ENCODE measurements at places on chromosomes 7 and 10.

DNA sequence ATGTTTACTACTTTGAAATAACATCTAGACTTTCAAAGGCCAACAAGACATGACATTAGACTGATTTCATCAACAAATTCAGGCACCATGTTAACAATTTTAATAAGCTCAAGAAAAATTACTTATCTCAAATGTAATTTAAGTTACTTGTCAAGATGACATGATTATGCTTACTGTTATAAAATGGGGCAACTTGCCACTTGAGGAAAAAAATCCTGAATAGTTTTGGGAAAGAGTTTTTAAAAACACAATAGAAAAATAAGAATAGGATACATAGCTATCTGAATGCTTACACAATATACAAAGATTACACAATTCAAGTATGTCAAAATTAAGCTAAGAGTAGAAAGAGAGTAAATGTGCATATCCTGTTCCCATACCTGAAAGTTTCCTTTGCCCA, 85.4 kb downstream of the RNF32 start:
- no peak for DNase-seq

GRCh38 chr10:49414496-49414895, 18.6 kb upstream of the DRGX start:
- DNase-seq, result no peak

DNA sequence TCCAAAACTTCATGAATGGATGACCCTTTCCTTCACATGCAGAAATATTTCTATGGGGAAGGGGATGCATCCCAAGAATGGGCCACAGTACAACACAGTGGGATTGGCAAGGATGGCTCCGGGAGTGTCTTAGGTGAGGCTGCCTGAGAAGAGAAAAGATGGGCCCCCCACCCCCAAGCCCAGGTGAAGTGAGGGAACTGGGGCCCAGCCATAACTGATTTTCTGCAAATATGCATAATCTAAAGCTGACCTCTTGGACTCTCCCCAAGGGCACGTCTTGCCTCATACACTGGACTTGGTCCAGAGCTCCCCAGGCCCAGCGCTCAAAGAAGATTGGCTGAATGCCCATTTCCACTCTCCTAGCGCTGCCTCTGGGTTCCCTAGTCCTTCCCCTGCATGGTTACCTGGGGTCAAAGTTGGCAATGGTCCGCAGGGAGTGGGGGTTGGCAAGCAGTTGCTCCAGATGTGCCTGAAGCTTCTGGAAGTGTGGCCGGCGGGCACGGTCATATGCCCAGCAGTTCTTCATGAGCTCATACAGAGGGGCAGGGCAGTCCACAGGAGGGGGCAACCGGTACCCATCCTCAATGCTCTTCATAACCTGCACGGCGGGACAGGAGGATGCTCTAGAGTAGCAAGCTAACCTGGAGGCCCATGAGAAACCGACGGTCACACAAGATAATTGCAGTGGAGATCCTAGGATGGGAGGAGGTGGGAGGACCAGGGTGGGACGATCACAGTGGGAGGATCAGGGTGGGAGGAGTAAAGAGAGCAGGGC, 12.3 kb downstream of the ZYX start:
- no peak for DNase-seq

- DNase-seq, result no peak
Observed at GRCh38 chr7:37642028-37642540, 41.5 kb upstream of the GPR141 start.

GRCh38 chr10:118950190-118950680, 79.3 kb upstream of the NANOS1 start:
- no peak for DNase-seq

DNA sequence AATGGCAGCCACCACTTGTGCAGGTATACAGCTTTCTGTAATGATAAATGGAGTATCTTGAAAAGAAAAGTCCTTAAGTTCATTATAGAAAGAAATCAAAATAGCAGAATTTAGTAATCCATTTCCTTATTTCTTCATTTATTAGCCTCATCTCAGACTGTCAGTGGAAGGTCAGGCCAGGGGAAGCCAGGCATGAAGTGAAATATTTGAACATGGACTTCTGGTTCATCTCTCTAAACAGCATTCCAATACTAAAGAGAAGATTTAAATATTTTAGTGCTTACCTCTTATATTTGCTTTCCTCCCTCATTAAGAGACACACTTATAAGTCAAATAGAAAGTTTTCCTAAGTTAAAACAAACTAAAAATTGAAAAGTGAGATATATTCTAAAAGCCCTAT, 26.8 kb downstream of the TRDMT1 start:
- no peak for DNase-seq

- peak; percentile 10 for DNase-seq
Observed at GRCh38 chr7:20206104-20206896, 10.9 kb downstream of the MACC1 start.

DNA sequence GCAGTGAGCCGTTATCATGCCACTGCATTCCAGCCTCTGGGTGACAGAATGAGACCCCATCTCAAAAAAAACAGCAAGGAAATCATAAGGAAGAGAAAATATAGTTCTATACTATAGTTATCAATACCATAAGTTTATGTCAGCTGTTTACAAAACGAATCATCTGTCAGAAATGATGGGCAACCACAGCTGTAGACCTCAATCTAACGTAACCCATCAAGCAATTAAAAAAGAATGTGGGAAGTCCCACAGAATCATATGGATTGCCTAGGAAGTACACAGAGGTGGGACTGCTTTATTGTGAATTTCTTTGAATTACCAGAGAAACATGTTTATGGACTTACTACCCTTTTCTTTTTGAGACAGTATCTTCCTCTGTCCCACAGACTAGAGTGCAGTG, 6.9 kb downstream of the NRBF2 start:
- DNase-seq, result no peak

GRCh38 chr10:49349390-49349789, 46.5 kb downstream of the DRGX start:
- no peak for DNase-seq

DNA sequence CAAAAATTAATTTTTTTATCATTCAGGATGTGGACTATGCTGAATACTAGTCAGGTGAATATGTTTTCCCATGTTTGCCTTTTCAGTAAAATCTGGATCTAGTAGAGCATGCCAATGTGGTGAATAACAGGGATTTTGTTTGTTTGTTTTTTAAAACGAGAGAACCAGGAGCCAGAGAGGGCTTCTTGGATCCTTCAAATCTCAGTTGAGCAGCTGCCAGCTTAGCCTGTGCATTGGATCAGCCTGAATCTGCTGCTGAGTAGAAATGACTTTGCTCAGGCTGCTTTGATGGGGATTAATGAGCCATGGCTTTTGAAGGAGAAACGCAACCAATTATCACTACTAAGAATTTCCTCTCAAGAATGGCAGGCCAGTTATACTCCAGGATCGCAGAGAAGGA, 493.8 kb downstream of the ARL4A start:
- no peak for DNase-seq

DNA sequence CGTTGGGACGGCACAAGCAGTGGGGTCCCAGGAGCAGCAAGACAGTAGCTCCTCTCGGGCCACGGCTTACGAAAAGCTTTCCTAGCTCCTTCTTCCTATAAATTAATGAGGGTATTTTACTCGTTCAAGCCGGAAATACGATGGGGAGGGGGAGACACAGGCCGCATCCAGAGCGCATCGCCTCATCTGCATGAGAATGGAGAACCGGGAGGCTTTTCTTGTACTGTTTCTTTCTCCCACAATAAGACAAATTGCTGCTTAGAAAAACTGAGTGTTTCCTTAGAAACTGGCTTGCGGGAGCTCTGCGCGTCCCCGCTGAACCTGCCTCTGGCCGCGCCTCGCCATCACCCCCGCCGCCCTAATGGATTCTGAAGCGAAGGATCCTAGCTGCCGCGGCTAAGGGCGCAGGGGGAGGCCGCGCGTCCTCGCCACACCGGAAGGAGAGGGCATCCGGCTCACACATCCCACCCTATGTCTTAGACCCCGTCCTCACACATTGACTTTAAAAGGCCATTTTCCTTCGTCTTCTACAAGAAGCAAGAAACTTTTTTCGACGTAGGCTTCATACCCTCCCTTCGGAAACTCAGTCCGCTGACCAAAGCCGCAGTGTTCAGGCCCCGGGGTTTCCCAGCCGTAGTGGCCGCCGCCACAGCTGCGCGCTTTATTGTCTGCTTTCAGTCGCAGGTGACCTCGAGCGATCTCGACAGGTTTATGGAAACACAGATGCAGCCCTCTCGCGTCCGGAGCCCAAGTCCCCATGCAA, 8.8 kb downstream of the NXPH1 start:
- DNase-seq, result no peak

GRCh38 chr7:83096065-83096580, 66.6 kb downstream of the PCLO start:
- no peak for DNase-seq

GRCh38 chr7:375901-376305, 85.9 kb downstream of the FOXL3 start:
- DNase-seq, result no peak

DNA sequence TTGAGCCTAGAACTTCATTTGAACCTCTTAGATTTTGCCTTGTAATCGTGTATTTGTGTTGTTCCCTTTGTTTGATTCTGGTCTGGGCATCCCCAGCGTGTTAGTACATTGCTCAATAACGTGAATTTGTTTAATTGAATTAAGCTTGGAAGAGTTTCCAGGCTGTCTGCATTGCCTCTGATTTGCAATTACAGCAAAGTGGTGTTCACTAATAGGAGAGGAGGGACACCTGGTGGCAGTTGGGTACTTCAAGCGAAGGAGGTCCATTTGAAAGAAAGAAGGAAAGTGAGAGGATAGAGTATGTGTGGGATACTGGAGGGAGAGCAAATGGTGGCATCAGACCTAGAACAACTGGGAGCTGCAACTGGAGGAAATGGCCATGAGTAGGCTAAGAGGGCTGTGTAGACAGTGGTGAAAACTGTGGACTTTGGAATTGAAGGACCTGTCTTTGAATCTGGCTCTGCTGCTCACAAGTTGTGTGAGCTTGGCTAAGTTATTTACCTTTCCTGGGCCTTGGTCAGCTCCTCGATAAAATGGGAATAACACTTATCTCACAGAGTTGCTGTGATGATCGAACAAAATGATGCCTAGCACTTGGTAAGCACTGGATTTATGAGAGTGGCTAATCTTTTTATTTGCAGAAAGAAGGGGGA, 15.1 kb downstream of the LSMEM1 start:
- peak; percentile 44 for DNase-seq

DNA sequence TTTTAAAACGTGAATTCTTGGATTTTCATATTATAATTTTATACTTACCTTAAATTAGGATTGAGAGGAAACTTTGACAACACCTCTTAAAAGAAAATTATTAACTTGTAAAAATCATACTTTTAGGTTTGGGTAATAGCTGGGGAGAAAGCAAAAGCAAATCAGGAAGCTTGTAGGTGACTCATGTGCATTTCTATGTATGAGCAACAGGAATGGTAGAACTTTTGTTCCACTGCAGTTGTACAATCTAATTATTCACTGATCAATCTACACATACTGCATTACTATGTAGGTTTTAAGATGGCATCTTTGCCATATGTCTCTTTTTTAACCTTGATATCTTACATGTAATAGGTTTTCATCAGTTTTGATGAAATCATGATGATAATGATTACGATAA, 223.2 kb downstream of the PRKG1 start:
- DNase-seq, result no peak

DNA sequence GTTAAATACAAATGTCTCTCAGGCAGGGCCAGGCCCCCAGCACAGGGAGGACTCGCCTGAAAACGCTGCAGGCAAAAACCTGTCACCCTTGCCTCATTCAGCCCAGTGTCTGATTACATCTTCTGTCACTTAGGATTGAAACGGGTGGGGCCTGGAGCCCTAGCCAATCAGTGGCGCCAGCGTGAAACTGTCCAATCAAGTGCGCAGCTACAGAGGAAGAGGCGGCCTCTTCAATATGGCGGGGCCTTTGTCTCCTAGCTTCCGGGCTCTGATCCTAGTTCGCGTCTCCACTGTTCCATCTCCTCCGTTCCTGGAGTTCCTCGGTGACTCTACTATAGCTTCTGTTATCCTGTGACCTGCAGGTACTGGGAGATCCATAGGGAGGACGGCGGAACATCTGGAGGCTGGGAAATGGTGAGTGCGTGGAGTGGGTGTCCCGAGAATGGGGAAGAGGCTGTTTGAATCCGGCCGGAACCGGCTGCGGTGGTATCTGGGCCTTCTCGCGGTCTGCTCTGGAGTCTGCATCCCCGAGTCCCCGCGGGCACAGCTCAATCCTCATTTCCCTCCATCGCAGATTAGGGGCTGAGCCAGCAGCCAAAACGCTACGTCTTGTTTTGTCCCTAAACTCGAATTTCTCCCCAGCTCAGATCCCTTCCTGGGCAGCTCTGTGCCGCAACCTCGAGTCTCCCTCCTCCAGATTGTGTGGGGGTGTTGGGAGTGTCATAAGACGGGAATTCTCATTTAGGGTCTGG, at the start of gene ZNF736:
TSS of gene ZNF736 (plus strand) at position 222 of the 752 bp plus-strand sequence. CDS start at position 412, 190 bp downstream.
- peak; percentile 87 for DNase-seq

- DNase-seq, result no peak
Observed at GRCh38 chr7:132713893-132714292, 137.6 kb upstream of the PLXNA4 start.

- no peak for DNase-seq
Observed at GRCh38 chr10:113453351-113453750, 99.5 kb upstream of the HABP2 start.

- no peak for DNase-seq
Observed at GRCh38 chr7:55275291-55276200, 89.6 kb upstream of the LANCL2 start.

DNA sequence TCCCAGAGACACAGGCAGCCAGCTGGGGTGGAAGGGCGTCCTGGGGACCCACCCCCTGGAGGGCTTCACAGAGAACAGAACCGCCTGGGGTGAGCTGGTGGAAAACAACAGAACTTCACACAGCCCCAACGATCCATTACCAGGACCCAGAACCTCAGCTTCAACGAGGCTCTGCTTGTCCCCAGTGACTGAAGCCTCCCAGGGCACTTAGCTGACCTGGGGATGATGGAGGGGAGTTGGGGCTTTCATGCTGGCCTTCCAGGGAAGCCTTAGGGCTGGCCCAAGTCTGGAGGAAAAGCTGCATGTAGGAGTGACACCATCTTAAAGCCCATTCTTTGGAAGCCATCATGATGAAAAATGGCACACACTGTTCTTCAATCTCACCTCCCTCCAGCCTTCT, 300.2 kb downstream of the WDR37 start:
- DNase-seq, result no peak

DNA sequence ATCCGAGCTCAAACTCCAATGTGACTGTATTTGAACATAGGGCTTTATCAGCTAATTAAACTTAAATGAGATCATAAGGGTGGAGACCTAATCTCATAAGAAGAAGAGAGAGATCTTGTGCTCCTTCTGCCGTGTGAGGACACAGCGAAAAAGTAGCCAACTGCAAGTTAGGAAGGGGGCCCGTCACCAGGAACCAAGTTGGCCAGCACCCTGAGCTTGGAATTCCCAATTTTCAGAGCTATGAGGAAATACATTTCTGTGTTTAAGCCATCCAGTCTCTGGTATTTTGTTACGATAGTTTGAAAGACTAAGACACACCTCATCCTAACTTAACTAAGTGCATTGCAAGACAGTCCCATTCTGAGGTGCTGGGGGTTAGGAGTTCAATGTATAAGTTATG, 14.1 kb upstream of the WDR86 start:
- DNase-seq, result no peak
